ENCODE measurements at places on chromosomes 7 and 10. TPM values are rescaled to one million over a fixed set of nuclear protein-coding genes. Genes with fewer than 3 reads are reported as not detected.
A peak's percentile ranks its signal among the peaks of the same experiment; 100 is the strongest.

SORCS1 gene
- polyA plus RNA-seq = 0.05 TPM

GRCh38 chr10:60434418-60435046 lies 44.9 kb upstream of the ANK3 start:
- no peak for DNase-seq

DNA sequence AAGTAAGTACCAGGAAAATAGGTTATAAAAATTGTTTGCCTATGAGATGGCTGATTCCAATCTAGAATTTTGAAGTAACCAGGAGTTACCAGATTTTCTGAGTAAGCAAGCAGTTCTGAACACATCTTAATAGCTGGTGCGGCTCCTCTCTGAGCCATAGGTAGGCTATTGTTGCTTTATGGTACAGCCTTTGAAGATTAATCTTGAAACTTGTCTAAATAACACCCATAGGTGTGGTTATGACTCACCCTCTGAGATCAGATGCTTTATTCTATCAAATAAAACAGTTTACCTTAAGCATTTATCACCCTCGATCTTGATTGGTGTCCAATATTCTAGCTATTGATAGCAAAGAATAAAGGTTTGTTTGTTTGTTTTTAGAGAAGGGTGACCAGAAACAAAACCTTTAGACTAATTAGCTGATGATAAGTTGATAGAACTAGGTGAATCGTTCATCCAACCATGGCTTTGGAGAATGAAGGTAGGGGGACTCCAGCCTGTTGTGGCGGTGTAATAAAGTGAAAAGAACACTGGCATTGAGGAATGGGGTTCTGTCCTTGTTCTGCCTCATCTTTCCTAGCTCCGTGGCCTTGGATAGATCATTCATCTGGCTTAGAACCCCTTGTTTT lies 72.2 kb downstream of the VTI1A start:
- DNase-seq = no peak

GRCh38 chr10:992467-992866 lies 4.2 kb downstream of the GTPBP4 start:
- no peak for DNase-seq

GRCh38 chr7:149866139-149866778 lies 7.5 kb upstream of the ATP6V0E2 start:
- no peak for DNase-seq

NEBL gene
- 0.04 TPM for polyA plus RNA-seq

- no peak for DNase-seq
Measured at GRCh38 chr10:74690393-74690792, 136.0 kb upstream of the KAT6B start.

ACTR3C gene
- 0.36 TPM for polyA plus RNA-seq

DNA sequence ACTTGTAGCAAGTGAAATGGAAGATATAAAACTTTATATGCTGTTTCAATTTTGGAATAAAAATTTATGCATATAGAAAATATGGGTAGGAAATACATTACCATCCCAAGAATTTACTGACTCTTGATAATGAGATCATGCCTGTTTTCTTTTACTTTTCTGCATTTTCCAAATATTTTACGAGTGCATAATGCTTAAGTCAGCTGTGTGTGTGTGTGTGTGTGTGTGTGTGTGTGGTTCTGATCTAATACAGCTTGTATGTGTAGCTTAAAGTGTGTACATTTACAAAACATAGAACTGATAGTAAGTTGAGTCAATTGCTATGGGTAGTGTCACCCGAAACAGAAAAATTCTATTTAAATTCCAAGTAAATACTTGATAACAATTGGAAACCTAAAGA lies 315.9 kb upstream of the LRRN3 start:
- peak; percentile 15 for DNase-seq

DNA sequence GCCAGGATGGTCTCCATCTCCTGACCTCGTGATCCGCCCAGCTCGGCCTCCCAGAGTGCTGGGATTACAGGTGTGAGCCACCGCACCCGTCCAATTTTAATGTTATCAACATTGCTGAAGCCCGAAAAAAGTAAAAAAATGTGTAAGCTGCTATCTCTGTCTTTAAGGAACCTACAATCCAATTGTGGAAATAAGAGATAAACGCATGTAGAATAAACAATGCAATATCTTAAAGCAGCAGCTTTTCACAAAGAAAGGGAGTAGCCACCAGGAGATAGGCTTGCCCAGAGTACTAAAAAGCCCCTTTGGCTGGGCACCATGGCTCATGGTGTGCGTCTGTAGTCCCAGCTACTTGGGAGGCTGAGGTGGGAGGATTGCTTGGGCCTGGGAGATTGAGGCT lies 282.9 kb upstream of the LYZL1 start:
- no peak for DNase-seq

DNA sequence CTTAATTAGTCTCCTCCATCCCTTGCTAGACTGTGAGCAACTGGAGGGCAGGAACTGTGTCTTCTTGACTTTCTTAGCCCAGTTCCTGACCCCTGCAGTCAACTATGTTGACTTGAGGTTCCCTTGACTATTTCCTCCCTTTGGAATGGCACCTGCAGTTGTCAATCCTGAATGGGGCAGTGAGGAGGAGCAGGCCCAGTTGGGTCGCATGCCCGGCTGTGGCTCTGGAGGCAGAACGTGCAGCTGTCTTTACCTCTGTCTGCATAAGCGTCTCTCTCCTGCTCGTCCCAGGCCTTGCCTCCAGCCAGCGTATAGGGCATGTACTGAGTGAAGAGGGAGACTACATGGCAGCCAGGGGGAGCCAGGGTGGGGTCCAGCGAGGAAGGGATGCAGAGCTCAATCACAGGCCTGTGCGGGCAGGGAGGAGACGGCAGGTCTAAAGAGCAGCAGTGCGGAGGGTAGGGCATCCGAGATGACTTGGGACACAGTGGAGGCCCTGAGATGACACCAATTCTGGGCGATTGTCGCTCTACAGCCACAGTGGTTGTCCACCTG lies 26.8 kb downstream of the PYROXD2 start:
- no peak for DNase-seq

DNA sequence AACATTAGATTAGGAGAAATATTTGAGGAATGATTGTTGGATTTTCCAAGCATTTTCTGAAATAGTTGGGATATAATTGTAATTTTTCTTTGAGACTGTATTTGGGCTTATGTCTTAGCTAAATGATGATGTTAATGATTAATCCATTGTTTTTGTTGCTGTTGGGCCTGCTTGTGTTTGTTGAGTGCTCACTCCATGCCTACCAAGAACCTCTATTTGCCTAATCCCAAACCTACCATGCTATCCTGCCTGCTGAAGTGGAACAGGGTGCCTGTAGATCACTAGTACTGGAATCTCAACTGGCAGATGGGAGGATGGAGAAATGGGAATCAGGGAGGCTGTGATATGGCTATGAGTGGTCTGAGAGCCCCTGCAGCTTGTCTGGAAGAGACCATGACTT lies 565.5 kb downstream of the SORCS3 start:
- no peak for DNase-seq

DNA sequence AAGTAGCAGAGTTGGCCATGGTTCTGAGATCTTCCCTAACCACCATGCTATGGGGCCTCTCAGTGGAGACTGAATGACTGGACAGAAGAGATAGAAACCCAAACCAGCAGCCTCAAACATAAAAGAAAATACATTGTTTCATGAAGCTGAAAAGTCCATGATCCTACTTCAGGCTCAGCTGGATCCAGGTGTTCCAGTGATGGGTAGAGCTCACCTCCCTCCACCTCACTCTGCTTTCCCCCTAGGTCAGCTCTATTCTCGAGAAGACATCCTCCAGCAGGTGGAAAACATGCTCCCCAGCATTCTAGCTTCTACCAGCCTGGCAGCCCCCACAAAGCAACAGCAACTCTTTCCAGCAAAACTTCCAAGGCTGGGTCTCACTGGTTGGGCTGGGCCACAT lies 132.1 kb downstream of the OAT start:
- DNase-seq = no peak

DNA sequence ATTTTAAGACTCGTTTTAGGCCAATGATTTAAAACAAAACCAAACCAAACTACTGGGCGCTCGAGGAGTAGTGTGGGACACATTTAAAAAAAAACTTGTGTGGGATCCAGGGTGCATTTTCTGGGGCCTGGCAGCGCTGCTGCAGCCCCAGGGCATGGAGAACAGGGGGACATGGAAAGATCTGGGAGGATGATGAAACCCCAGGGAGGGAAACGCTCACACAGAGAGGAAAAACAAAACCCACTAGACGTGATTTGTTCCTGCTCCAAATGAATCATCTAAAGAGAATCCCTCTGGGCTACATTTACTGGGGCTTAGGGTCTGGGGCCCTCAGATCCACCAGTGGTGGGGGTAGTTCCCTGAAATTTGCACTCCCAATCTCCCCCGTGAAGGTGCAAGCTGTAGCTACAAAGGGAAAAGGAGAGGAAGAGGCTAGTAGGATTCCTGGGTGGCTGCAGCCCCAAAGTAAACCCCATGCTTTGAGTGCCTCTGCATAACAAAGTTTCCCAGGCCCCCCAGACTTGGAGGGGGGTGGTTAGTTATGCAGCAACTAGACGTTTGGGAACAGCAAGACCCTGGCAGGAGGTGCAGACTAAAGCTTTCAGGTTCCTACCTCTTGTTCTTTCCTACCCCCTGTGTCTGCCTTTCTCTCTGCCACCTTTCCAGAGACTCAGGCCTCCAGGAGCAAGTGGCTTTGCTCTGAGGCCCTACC lies 14.5 kb upstream of the HOXA13 start:
- DNase-seq = no peak

DNA sequence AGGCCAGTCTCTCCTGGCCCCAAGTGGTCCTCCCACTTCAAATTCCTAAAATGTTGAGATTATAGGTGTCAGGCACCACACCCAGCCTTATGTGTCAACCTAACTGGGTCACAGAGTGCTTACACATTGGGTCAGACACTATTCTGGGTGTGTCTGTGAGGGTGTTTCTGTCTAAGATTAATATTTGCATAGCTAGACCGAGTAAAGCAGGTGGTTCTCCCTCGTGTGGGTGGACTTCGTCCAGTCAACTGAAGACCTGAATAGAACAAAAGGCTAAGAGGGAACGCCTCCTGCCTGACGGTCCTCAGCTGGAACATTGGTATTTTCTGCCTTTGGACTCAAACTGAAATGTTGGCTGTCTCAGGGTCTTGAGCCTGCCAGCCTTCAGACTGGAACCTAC lies 11.5 kb downstream of the PPIF start:
- no peak for DNase-seq

- no peak for DNase-seq
Measured at GRCh38 chr7:50674896-50675835, 107.5 kb downstream of the GRB10 start.

IGFBP1 gene
- 0.07 TPM for polyA plus RNA-seq

YKT6 gene
- polyA plus RNA-seq = 124 TPM

GRCh38 chr7:117916309-117916708 lies 43.1 kb upstream of the CTTNBP2 start:
- no peak for DNase-seq

MYOZ1 gene
- polyA plus RNA-seq = not detected

DNA sequence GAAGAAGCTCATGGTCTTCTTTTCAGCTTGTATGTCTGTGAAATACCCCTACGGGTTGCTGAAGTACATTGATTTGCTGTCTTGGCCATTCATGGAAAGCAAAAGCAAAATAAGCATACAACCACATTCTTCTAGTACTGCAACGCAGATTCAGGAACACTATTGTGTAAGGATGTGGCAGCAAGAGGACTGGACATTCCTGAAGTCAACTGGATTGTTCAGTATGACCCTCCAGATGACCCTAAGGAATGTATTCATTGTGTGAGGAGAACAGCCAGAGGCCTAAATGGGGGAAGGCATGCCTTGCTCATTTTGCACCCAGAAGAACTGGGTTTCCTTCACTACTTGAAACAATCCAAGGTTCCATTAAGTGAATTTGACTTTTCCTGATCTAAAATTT lies 133.4 kb upstream of the ANKRD1 start:
- no peak for DNase-seq

DNA sequence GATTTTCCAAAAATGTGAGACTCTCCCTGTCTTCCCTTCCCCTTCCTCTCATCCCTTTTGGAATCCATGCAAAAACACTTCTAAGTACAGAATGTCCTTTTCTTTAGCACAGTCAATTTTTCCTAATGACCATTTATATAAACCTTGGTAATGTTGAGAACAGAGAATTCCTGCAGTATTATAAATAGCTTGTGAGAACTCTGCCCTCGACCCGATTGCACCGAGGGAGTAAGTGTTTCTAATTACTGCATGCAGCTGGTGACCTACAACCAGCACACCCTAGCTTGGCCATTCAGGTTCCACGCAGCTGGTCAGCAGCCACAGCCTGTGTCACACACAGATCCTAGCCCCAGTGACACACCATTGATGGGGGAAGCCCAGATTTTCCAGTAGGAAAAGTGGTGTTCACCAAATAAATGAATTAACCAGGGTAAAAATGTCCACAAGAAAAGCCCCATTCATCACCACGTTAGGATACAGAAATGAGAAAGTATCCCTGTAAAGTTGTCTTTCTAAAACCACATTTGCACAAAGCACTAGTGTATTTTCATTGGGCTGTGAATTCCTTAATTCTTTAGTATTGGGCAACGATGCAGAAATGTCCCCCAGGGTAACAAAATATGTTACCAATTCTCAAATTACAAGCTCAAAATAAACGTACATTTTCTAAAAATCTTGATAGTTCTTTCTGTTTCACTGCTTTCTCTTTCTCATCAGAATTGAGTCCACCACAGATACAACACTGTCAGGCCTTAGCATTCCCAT lies 499.0 kb upstream of the KLF6 start:
- peak; percentile 51 for DNase-seq

DNA sequence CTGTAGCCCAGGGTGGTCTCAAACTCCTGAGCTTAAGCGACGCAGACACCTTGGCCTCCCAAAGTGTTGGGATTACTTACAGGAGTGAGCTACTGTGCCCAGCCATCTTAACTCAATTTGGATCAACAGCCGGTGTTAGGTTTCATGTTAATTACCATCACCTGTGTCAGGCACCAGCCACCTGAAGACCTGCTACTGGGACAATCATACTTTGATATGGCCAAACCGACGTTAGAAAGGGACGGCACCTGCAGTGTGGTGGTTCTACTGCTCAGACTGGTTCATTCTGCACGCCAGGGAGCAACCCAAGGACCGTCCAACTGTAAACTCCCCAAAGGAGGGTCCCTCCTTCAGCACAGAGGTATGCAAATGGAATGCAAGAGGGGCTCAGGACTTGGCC lies 74.2 kb upstream of the CYTH3 start:
- DNase-seq = no peak

GRCh38 chr7:104035351-104035750 lies 45.9 kb upstream of the RELN start:
- no peak for DNase-seq

PRKAR2B gene
- polyA plus RNA-seq = 13.0 TPM

ANLN gene
- 34.0 TPM for polyA plus RNA-seq

- DNase-seq = no peak
Measured at GRCh38 chr7:151012031-151012692, 12.1 kb downstream of the ATG9B start.

GRCh38 chr10:91597197-91597881 lies 35.5 kb downstream of the PPP1R3C start:
- no peak for DNase-seq

DNA sequence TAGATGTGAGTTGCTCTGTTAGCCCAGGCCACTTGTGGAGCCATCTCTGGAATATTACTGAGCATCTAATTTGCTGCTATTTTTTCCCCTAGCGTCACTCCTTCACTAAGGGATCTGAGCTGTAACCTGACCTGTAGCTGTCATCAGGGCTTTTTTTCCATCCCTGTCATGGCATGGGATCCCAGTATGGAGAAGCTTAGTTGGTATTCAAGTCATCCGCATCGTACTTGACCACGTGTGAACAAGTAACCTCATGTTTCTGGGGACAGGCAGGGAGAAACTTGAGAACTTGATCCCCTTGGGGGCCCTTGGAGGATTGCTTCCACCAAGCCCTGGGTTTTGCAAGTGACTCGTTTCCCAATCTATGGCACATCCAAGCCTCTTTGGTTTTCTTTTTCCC lies 474.4 kb upstream of the GALNT17 start:
- DNase-seq = no peak

Measured in AG04450 (cell line).